ENCODE measurements at places on chromosomes 11 and 22.

DNA sequence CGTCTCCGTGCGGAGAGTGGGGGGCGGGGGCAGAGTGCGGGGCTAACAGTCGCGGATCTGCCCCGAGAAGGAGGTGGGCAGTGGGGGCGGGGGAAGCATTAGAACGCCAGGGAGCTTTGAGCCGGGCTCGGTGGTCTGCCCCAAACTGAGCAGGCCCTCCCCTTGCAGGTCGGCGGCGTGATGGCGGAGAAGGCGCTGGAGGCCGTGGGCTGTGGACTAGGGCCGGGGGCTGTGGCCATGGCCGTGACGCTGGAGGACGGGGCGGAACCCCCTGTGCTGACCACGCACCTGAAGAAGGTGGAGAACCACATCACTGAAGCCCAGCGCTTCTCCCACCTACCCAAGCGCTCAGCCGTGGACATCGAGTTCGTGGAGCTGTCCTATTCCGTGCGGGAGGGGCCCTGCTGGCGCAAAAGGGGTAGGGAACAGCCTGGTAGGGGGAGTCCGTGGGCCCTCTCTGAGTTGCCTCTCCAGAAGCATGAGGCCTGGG is 979 bp downstream of the ABCG4 start:
- DNase-seq, result no peak

GRCh38 chr22:50672471-50673230 is at the start of gene SHANK3:
Gene SHANK3, plus strand, starts transcription at chr22:50672823.
- DNase-seq, result no peak

DNA sequence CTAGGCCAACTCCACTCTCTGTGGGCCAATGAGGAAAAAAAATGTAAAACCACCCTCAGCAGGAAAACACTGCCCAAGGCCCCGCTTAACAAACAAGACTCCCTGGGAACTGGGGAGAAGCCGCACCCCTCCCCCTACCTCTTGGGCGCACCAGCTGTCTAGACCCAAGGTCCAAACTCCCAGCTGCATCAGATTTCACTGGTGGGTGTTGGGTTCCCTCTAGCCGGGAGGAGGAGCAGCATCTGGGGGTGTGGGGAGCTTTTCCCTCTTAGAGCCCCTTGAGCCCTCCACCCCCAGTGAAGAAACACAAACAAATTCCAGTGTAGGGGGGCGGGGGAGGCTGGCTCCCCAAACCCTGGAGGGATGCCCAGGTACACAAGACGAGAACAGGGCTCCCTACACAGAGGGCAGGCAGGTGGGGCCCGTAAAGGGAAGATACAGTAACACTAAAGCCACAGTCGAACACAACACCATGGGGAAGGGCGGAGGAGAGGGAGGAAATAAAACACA is 64.9 kb downstream of the NECTIN1 start:
- no peak for DNase-seq

DNA sequence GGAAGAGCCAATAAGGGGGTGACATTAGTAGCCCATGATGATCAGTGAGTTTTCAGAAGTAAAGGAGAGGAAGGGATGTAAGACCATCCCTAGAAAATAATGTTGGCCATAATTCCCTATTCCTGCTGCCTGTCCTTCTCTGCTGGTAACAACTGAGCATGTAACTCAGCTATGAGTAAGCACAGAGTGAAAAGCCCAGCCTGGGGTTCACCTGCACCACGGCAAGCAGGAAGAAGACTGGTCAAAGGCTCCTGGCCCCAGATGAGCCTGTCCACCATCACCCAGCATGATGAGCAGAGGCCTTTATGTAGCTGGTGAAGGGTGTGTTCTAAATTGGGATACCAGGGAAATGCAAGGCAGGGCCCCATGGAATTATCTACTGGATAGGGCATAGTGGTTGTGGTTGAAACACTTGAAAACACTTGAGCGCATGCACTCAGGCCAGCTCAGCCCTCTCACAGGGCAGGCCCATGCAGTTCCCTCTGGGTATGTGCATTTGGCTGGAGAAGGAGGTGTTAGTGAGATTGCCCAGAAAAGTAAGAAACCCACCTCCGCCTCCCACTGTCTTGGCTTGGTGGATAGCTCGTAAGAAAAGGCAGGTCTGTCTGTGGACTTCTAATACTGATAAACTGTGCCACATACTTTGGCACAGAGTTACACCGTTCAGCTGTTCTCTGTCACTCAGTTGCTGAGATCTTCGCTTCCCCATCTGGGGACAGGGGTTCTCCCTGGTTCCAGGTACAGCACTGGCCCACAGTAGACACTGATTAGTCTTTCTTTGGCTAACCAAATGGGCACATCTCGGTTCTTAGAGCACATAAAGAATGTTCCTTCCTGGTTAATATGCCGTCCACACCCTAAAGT is 86.8 kb downstream of the AMOTL1 start:
- DNase-seq, result no peak

- DNase-seq, result no peak
Measured at GRCh38 chr11:83019888-83020579, 51.7 kb downstream of the RAB30 start.

DNA sequence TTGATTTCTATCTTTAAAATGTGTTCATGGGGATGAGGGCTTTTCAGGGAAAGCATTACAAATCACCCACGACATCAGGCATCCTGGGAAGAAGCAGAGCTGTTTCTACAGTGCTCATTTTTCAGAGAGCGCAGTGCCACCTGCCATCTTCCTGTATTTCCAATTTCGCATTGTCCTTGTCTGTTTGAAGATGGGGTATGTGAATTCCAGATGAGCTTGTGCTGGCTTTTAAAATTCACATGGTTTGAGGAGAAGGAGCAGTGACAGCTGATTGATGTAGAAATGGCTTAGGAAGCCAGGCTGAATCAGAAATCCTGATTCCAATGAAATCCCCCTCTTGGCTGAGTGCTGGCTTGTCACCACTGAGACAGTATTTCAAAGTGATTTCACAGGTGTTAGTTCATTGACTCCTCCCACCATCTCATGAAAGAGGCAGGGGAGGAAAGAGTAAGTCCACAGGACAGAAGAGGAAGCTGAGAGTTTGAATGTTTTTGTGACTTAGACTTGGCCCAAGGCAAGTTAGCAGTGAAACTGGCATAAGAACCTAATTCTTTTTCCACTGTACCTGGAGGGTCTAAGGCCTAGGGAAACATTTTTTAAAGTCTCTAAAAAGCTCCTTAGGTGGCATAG is 344.6 kb upstream of the C11orf87 start:
- DNase-seq, result no peak
